Mucosa of gallbladder (tissue), 1 donor: ENCODE measurements at places on chromosomes 3 and 15. TPM values are rescaled to one million over a fixed set of nuclear protein-coding genes. Genes with fewer than 3 reads are reported as not detected.

PROS1 gene
- 39.0 TPM for total RNA-seq

GPR27 gene
- 4.5 TPM for total RNA-seq

MB21D2 gene
- total RNA-seq: 8.7 TPM

OCA2 gene
- total RNA-seq: not detected

HTR3E gene
- total RNA-seq: not detected

CA12 gene
- 20.5 TPM for total RNA-seq

RSRC1 gene
- 30.4 TPM for total RNA-seq

DNA sequence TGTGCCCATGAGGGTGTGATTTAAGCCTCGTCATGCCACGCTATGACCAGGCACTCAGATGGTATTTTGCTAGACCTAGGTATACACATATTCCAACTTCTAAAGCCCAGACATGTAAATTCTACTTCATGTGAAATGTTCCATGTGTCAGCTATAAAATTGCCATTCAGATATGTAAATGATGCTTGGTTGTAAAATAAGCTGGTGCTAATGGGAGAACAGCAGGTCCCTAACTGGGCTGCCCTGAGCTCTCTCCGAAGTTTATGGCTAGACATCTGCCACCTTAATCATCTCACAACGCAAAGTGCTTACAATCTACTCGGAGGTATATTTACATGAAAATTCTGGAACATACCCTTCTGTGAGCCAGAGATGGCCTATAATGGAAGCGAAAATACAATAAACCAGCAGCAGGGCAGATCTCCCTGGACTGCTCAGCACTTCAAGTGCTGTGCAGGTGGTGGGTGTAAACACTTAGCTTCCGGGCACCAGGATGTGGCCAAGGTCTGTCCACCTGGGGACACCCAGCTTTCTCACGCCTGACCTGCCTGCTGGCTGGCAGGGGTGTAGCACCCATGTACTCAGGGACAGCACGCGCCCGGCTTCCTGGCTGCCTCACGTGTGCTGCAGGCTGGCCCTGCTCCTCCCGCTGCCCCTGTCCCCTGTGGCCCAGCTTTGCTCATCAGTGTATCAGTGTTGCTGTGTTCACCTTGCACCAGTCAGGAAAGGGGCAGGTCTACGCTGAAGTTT is 82.0 kb downstream of the CHDH start:
- no peak for DNase-seq

DNA sequence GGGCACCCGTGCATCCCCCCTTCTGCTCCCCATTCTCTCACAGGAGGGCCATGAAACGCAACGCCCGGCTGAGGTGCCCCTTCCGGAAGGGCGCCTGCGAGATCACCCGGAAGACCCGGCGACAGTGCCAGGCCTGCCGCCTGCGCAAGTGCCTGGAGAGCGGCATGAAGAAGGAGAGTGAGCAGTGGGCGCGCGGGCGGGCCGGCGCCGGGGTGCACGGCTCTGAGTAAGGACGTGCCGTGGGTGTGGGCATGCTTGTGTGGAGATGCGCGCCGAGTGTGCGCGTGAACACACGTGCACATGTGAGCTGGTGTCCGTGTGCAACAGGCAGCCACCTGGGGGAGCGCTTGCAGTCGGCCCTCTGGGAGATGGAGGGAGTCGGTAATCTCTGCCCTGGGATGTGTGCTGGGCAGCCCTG is 28.1 kb downstream of the NR1I2 start:
- peak; percentile 17 for DNase-seq

- DNase-seq: no peak
Measured at GRCh38 chr3:15331072-15331605, 1.2 kb downstream of the SH3BP5 start.

GRCh38 chr3:178504128-178504527 is 32.1 kb upstream of the KCNMB2 start:
- DNase-seq: no peak

GRCh38 chr3:185956244-185956643 is 18.4 kb upstream of the TRA2B start:
- DNase-seq: no peak

DNA sequence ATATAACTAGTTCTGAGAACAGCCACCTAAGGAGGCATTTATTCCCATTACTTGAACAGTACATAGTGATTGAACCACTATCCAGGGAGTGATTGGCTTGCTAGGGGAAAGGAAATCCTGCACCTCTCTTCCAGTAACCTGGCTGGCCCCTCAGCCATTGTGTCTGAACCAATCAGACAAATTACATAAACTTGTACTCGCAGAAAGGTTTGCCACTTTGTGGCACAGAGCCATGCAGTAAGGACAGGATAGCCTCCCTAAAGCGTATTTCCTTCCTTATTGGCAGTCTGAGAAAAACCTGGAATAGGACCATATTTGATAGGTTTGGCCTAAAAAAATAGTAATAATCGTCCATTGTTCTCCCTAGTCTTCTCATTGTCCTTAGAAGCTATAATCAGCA is 19.0 kb downstream of the CMSS1 start:
- DNase-seq: no peak

DNA sequence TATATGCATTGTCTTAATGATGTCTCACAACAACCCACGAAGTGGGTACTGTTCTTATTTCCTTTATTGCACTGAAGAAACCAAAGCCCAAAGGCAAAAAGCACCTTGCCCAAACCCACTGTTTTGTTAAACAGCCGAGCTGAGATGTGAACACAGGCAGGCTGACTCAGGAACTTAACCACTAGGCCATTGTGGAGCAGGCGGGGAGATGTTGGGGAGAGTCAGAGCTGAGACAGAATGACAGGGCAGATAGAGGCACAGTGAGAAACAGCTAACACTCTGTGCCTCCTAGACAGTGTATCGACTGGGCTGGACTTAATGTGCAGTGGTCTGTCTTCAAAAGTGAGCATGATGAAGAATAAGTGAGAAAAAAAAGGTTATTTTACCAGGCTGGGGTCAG is 56.5 kb downstream of the RPLP1 start:
- DNase-seq: no peak

DNA sequence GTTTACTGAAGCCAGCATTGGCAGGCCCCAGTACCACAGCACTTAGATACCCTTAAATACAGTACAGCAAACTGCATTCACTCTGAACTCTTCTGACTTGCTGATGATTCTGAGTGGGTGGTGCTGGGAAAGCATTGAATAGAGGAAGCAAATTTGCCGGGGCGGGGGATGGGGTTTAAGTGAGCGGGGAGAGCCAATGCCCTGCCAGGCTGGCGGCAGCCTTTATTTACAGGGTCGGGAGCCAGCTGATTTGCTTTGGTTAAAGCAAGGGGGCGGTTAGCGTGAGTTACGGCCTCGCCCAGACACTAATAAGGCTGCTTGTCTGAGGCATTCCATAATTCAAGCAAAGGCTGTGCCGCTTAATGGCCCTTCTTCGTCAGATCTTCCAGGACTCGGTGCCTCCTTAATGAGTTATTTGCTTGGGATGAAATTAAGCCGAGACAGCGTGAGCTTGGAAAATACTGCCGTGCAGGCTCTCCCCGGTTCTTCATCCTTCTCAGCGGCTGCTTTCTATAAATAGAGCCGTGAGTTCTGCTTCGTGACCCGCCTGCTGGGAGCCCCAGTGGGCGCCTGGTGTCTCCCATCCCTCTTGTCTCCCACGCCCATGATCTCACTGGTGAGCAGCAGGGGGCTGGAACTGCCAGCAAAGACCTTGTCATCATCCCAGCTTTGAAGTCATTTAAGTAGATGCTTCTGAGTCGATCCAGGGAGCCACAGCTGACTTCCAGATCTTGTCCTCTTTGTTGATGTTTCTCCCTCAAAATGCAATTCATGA is 25.8 kb downstream of the SPSB4 start:
- peak; percentile 32 for DNase-seq

DNA sequence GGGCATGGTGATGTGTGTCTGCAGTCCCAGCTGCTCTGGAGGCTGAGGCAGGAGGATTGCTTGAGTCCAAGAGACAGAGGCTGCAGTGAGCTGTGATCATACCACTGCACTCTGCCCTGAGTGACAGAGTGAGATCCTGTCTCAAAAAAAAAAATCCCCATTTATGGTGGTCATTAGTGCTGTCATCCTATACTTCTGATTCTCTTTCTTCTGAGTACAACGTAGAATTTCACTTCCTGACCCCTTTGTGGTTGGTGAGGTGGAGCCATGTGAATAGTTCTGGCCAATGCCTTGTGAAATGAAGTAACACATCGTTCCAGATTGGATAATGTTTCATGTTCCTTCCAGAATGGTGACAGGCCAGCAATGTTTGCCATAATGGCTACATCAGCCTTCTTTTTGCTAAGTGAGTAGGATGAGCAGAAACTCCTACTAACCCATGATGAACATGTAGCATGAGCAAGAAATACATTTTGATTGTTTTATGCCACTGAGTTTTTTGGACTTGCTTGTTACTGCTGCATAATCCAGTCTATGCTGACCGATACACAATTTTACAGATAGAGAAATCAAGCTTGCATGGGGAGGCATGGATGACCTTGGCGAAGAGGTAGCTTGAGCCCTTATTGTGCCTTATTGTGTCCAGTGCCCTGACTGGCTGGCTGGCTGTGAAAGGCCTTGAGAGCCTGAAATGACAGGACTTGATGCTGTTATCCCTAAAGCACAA is 30.9 kb upstream of the TLE3 start:
- no peak for DNase-seq

GRCh38 chr3:50147861-50148260 is 7.3 kb upstream of the SEMA3F start:
- DNase-seq: no peak

DNA sequence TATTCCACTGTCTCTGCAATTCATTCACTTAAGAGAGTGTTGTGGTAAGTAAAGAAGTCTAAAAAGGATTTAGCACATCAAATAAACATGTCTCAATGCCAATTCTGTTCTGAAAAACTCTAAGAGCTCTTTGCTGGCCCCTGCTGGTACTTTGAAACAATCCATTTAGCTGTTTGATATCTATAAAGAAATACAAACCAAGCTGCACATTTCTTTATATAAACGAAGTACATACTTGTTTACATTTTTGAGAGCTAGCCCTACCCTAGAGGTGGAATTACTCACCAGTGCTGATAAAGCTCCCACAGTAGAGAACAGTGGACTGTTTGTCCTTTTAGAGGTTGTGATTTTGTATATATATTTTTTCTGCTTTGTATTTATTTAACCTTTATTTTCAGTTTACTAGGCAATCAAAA is 75.5 kb downstream of the NEDD4 start:
- DNase-seq: peak; percentile 36

GRCh38 chr3:107915706-107916105 is 175.1 kb downstream of the CD47 start:
- DNase-seq: no peak

- DNase-seq: no peak
Measured at GRCh38 chr3:98788651-98789050, 25.5 kb downstream of the ST3GAL6 start.

- DNase-seq: no peak
Measured at GRCh38 chr15:39618063-39618823, 37.4 kb downstream of the THBS1 start.
